ENCODE measurements at places on chromosomes 13 and 19.

DNA sequence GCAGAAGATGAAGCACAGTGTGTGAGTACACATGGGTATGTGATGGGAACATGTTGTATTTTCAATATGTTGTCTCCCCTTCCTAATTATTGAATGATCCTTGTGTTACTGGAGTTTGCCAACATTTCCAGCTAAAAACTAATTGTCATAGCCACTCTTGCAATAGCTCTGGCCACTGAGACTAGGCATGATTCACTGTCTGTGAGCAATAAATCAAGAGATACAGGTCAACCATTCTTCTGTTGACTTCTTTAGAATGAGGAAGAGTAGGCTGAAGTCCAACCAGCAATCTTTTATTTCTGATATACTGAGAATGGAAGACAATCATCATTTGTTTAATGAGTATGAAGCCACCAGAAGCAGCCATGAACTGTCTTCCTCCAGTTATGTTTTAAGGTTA, 413.9 kb downstream of the SLITRK5 start:
- no peak for DNase-seq

DNA sequence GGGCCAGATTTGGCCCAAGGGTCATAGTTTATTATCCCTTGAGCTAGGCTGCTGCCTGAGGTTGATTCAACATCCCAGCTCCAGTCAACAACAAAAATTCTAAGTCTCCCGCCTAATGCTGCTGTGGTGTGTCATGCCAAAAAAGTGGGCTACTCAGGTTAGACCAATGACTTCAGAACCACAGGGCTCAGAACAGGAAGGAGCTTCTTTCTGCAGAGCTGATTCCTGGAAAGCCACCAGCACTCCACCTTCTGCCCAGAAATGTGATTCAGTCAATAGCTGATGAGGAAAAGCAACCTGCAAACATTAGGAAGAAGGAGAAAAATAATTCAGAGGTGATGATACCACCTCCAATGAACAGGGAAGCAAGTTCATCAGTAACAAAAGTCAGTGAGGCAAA, 56.1 kb upstream of the SERPINE3 start:
- no peak for DNase-seq

- DNase-seq: no peak
Observed at GRCh38 chr13:42272804-42273175, 838 bp downstream of the AKAP11 start.

DNA sequence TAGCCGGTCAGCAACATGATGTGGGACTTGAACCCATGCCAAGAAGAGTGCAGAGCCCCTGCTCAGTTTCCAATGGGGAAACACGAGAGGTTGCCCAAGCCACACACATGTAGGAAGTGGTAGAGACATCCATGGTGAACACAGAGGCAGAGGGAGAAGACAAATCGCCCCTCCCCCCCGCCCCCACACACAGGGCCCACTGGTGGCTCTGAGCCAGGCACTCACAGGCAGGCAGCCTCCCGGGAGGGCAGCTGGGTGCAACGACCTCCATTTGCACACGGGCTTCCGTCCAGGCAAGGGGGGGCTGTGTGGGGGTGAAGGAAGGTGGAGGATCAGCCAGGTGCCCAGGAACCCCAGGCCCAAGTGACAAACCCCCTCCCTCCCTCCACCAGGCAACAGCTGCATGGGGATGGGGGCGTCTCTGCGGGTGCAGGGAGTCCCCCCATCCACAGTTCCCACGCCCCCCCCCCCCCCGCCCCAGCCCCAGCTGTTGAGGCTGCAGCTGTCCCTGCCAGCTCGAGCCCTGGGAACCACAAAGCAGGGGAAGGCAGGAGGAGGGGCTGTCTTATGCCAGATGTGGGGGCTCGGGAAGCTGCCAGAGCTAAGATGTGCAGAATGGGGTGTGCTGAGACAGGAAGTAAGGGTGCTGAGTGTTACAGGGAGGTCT, 3.4 kb downstream of the NOTCH3 start:
- DNase-seq: peak; percentile 75

DNA sequence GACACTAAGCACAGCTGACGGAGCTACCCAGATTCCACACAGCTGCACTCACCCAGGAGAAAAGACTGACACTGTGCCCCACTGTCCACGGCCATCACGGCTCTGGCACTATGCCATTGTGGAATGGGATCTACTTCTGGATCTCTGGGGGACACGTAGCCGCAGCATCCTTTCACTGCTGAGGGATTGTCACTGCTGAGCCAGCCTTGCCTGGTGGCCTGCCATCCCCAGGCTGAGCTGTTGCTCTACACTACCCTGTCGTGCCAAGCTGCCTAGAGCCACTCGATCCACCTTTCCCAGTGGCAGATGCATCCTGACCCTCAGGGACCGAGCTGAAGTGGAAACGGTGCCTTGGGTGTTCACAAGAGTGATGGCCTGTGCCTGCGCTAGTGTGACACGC, 5.0 kb upstream of the LILRB5 start:
- no peak for DNase-seq

DNA sequence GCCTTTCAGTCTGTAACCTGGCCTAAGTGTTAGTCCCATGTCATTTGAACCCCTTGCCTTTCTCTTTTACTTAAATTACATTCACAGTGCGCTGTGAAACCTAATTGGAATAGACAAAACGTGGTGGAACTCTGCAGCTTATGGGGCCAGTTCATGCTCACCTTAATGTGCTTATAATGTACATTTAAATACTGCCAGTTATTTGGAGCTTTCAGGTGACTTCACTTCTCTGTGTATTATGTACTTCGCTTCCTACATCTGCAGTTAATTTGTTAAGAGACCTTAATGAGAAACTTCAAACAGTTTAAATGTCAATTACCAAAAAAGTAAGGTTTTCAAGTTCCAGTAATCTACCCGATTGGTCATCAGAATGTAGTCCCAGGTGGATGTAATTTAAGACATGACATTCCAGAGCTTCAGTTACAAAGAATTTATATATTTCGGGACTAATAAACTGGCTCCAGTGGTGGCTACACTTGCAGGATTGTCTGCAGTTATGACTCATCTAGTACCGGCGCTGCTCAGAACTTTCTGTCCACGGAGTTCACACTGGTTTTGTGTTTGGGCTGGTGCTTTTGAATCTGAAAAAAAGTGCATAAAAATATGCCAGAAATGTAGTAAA, 125.3 kb downstream of the TM9SF2 start:
- no peak for DNase-seq

- DNase-seq: no peak
Observed at GRCh38 chr19:2343289-2343982, 15.0 kb downstream of the SPPL2B start.

GRCh38 chr19:7211191-7211951, 82.8 kb downstream of the INSR start:
- DNase-seq: no peak

- DNase-seq: no peak
Observed at GRCh38 chr19:17778968-17779929, 15.7 kb upstream of the B3GNT3 start.

GRCh38 chr19:8221161-8221560, 12.0 kb downstream of the CERS4 start:
- no peak for DNase-seq

DNA sequence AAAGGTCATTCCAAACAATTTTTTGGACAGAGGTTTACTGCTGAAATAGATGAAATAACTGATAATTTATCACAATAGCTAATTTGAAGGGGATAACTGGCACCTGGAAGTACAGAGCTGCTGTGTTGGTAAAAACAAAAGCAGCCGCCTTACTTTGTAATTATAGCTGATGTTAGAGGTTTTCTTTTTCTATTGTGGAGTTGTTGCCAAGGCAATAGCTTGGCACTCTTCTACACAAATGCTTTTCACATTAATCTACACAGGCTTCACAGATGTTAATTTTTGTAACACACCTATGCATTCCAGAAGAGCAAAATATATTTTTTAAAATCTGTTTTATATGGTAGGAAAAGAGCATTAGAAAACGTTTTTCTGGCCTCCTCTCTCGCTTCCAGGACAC, 56.9 kb downstream of the LACC1 start:
- DNase-seq: no peak

- no peak for DNase-seq
Observed at GRCh38 chr13:33636955-33637670, 180.8 kb upstream of the RFC3 start.

All from GF-D8 (cell line).